ENCODE measurements at places on chromosomes 7 and 10. TPM values are rescaled to one million over a fixed set of nuclear protein-coding genes. Genes with fewer than 3 reads are reported as not detected.

IDE gene
- 21.4 TPM for polyA plus RNA-seq

CHST12 gene
- 9.9 TPM for polyA plus RNA-seq

CCDC3 gene
- 6.6 TPM for polyA plus RNA-seq

DNA sequence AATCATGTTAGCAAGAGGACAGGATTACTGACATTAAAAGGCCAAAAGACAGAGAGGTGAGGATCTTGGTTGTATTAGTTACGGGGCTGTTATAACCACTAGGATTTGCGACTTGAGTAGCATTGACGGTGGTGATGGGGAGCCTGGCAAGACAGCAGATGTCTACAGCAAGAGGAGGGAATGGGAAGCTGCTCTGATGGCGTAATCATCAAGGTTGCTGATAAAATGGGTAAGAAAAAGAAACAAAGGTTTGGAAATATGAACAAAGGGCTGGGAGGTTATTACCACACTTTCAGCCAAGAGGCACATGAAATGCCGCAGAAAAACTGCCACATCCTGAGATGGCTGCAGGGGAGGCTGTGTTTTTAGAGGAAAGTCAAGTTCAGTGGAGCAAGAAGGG is 33.9 kb downstream of the TMEM229A start:
- DNase-seq = no peak

DNA sequence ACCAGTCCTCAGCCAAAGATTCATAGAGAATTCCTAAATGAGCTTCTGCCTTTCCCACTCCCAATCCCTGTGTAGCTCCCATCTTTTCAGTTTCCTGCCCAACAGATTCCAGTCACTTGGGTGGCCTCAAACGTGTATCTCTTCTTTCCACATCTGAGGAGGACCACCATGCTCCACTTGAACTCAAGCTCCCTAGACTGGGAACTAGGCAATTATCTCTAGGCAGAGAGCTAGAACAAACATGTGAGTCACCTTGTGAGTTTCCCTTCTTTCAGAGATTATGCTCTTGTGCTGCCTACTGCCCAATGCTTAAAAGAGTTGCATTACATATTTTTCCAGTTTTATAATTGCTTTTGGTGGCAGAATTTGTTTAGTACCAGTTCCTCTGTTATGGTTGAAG is 178.0 kb downstream of the MDFIC start:
- DNase-seq = no peak

DNA sequence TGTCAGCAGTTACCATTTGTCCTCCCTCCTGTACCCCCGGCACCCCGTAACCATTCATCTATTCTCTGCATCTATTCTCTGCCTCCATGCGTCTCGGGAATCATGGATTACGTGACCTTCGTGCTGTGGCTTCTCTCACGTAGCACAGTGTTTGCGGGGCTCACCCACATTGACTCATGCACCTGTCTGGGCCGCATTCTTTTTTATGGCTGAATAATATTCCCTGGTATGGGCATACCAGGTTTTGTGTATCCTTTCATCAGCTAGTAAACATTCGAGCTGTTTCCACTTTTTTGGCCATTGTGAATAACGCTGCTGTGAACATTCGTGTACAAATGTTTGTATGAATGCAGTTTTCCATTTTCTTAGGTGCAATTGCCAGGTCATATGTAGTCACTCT is 17.7 kb downstream of the CUX1 start:
- DNase-seq = no peak
